ENCODE measurements at places on chromosomes 12 and 14.

DNA sequence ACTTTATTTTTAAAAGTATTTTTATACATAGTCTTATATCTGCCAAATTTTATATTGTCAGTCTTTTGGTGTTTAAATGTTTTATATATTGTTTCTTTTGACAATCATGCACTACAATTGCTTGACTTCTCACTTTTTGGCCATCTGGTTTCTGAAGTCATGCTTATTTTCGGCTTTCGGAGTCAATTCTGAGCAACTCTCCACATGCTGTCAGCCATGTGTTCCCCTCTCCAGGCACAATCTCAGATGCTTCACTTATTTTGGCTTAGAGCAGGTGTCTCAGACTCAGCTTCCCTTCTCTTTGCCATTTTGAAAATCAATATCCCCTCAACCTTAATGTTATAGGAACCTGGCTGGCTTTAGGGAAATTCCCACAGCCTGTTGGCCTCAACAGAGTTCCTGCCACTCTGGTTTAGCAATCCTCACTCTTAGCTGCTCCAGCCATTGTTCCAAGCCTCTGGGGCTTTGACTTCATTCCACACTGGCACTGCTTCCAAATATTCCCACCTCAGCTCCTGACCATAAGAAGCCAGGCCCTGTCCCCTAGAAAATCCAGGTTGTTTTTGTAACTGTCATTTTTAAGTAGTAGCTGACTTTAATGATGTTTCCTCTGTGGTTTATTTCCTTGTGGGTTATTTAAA lies 125.5 kb upstream of the FAR2 start:
- no peak for DNase-seq

- DNase-seq = no peak
Measured at GRCh38 chr14:42683707-42684106, 1077.0 kb downstream of the LRFN5 start.

GRCh38 chr14:20472536-20473169 lies 3.4 kb downstream of the PNP start:
- peak; percentile 10 for DNase-seq

DNA sequence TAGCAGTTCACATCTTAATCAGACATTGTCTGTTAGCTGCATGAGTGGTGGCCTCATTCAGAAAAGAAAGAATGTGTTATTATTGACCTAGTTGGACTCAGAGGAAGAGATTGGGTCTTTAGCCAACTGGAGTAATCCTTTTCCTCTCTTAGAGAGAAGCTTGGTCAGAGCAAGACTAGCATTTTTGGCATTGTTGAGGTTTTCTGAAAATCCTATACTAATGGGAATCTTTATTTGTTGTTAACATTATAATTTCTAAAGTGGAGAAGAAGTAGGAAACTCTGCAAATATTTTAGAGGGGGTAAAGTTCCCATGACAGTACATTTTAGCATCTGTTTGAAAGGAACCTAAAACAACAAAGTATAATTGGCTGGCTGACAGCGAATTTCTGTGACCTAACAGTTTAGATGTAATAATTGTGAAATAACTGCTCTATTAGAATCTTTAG lies 9.7 kb downstream of the TOX4 start:
- peak; percentile 91 for DNase-seq

DNA sequence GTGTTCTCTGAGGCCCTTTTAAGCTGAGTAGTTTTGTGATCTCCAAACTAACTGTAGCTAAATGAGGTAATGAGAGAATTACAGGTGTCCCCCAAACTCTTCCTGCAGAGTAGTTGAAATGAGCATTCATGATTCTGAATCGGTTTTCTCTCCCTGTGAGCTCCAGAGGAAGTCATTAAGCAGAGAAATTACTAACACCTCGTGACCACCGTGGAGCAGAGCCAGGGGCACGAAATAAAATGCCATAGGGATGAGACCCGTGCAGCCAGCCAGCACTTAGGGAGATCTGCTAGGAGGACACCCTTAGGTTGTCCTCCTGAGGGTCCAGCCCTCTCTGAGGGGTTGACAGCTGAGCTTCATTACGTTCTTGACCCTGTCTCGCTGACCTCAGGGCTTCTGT lies 79.5 kb downstream of the SLC25A47 start:
- DNase-seq = no peak

DNA sequence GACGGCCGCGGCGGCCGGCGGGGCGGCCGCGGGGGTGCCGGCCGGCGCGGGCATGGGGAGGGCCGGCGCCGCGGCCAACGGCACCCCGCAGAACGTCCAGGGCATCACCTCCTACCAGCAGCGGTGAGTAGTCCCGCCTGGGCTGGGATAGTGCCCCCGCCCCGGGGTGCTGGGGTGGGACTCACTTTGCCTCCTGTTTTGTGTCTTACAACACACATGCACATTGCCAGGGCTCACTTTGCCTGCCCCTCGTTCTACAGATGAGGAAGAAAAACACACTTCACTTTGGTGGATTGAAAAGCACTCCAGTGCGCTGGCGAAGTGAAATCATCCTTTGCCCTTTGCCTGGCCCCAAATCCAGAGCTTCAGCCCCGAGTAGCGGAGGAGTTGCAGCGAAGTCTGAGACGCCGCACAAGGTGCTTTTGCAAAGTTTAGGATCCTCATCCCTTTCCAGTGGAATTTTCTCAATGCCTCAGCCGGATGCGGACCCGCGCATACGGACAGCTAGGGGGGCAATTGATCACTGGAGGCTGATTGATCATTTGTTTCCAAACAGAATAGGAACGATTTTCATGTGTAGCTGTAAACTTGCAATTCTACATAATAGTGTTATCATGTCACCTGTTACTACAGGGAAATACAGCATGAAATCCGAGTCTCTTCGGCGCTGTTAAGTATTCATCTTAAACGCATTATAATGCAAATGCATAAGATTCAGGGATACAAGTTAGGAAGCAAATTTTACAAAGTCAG lies 3.6 kb upstream of the NPAS3 start:
- DNase-seq = peak; percentile 9

- peak; percentile 52 for DNase-seq
Measured at GRCh38 chr12:70982991-70983390, 62.5 kb upstream of the PTPRR start.

DNA sequence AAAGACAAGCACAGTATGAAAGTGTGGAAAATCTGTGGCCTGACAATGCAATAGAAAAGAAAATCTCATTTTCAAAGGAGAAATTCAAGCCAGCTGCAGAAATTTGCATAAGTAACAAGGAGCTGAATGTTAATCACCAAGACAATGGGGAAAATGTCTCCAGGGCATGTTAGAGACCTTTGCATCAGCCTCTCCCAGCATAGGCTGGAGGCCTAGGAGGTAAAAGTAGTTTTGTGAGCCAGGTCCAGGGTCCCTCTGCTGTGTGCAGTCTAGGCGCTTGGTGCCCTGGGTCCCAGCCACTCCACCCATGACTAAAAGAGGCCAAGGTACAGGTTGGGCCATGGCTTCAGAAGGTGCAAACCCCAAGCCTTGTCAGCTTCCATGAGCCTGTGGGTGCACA lies 58.3 kb downstream of the TESPA1 start:
- no peak for DNase-seq

- DNase-seq = peak; percentile 45
Measured at GRCh38 chr14:76832503-76832988, 6.3 kb downstream of the LRRC74A start.

GRCh38 chr12:108634341-108634751 lies 652 bp upstream of the SELPLG start:
- DNase-seq = no peak

- no peak for DNase-seq
Measured at GRCh38 chr14:24119691-24120090, 4.9 kb upstream of the NRL start.

DNA sequence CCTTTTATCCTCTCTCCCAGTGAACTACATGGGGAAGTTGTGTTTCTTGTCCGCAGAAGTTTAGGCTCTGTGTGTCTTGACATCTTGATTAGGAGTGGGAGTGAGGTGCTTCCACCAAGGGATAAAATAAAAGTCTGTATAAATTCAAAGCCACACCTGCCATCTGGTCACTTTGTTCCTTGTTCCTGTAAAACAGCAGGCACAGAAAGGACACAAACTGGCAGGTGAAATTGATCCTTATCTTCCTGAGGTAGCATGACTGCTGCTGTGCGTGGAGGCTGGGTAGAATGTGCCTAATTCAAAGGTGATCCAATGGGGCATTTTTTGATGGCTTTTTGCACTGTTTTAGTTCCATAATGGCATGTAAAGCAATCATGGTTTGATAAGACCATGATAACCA lies 104.3 kb upstream of the KITLG start:
- DNase-seq = no peak

GRCh38 chr14:50605766-50606165 lies 45.8 kb downstream of the ATL1 start:
- peak; percentile 34 for DNase-seq
